Right renal pelvis (tissue), 4 donors: ENCODE measurements at places on chromosomes 4 and X. TPM values are rescaled to one million over a fixed set of nuclear protein-coding genes. Genes with fewer than 3 reads are reported as not detected.
A peak's percentile ranks its signal among the peaks of the same experiment; 100 is the strongest.

Gene CT55
- polyA plus RNA-seq: 0.45 TPM

Gene DUSP21
- not detected for polyA plus RNA-seq

Gene ELOVL6
- 26.2 TPM for polyA plus RNA-seq

DNA sequence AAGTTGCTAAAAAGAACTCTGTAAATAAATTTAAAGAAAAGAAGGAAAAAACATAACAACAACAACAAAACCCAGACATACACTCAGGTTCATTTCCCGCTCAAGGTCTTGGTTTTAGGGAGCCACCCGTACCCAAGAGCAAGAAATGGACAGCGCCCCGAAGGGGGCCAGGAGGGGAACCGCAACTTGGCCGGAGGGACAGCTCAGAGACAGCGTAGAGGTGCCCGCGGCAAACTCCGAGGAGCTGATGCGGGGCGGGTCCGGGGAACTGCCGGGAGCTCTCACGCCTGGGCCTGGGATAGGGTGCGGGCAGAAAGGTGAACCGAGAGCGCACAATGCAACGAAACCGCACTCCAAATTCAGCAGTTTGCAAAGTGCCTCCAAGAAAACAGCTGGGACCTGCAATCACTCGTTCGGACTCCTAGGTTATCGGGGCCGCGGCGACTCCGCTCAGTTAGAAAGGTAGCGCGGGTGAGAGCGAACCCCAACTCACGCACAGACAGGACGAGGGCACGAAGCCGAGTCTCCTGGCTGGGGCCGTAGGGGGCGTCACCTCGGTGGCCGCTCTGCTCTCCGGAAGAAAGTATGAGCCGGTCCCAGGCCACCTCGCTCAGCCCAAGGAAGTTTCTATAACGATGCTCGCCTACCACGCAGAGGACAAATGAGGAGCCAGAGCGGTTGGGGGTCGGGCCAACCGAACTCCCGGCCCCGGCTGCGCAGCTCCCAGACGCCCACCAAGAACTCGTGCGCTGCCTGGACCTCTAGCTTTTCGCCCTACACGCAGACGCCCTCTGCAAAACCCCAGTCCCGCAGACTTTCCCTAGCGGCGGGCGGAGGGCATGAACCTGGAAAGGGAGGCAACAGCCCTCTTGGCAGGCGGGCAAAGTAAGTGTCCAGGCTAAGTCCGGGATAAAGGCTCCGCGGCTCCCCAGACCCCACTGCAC lies 1.4 kb downstream of the NDNF start:
- DNase-seq: no peak

DNA sequence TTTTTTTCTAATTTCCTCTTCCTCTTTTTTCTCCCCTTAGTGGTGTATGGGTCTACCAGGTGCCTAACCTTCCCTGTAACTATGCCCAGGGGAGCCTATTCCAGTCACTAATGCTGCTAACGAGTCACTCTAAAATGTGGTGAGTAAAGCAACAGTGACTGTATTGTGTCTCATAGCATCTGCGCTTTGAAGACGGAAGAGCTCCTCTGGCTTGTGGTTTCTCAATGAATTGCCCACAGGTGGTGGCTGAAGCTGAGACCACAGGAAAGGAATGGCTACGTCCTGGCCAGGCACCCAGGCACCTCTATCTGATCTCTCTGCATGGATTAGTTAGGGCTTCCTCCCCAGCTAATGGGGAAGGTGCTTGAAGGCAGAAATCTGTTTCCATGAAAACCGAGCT lies 763.5 kb upstream of the FRG1 start:
- DNase-seq: no peak

GRCh38 chr4:160814726-160815125 lies 1349.1 kb downstream of the FSTL5 start:
- DNase-seq: no peak

DNA sequence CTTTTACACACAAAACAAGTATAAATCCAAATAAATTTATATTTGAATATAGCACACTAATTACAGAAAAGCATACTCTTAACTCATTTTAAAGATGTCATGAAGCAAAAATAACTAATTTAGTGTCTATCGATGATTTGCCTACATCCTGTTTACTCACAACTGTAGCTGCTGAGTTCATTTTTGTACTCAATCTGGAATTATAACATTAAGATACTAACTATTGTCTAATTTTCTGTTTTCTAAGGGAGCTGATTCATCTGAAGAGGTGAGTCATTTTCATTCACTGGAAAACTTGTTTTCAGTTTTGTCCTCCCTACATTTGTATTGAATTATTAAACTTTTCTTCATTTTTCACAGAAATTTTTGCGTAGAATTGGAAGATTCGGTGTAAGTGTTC lies 3.7 kb downstream of the STATH start:
- DNase-seq: no peak

- DNase-seq: no peak
Measured at GRCh38 chrX:84064164-84064563, 123.8 kb downstream of the RPS6KA6 start.

DNA sequence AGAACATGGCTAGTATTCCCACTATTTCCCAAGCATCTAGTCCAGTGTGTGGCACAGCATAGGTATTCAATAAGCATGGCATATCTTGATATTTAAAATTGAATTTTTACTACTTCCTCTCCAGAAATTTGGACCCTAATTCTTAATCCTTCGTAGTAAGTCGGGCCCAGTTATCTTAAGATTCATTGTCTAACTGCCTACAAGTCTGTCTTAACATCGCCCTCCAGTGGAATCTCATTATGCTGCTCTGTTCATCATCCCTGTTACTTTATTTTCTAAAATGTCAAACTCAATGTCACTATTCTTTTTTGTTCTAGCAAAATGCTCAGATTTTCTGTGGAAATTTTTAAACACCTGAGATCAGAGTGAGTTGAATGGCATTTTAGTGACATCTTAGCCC lies 606.2 kb downstream of the KLHL13 start:
- DNase-seq: no peak

- DNase-seq: peak; percentile 56
Measured at GRCh38 chr4:156971676-156972378, at the start of gene PDGFC. PDGFC (minus strand) TSS chr4:156971799; CDS start chr4:156970903, 896 bp downstream.

DNA sequence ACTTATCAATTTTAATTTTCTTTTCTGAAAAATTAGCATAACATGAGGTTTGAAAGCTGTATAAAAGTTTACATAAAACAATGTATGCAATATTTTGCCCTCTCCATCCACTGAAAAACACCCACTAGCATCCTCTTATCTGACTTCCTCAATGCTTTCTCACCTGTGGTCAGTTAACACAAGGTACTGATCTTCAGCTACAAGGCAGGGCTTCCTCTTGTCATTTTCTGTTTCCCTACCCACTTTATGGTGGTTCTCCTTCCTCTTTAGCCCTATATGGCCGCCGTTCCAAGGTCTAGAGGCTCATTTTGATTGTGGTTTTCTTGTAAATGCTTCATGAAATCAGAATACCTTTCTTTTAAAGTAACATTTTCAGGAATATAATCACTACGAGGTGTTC lies 618.6 kb upstream of the CPEB2 start:
- DNase-seq: no peak
